ENCODE measurements at places on chromosomes 7 and 10. TPM values are rescaled to one million over a fixed set of nuclear protein-coding genes. Genes with fewer than 3 reads are reported as not detected.

The CPVL gene
- 1.1 TPM for total RNA-seq

The SGCE gene
- 53.0 TPM for total RNA-seq

The ZNF503 gene
- 8.3 TPM for total RNA-seq

The KCNIP2 gene
- total RNA-seq, result 0.57 TPM

Data from placental pericyte (primary cell).